Neural crest cell (in vitro differentiated cells): ENCODE measurements at places on chromosomes 11 and 22.

- no peak for DNase-seq
Observed at GRCh38 chr22:23061471-23062280, 8.6 kb upstream of the GNAZ start.

- no peak for DNase-seq
Observed at GRCh38 chr11:95076416-95076815, 9.7 kb downstream of the SRSF8 start.

DNA sequence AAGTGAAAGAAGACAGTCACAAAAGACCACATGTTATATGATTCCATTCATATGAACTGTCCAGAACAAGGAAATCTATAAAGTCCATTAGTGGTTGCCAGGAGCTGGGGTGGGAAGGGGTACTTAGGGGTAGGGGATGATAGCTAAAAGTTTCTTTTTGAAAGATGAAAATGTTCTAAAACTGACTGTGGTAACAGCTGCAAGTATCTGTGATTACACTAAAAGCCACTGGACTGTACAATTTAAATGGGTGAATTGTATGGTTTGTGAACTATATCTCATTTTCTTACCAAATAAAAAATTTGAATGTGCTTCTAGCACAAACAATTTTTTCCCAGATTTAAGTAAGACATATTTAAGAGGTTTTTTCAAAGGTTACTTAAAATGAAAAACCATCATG, 22.1 kb downstream of the CHKA start:
- no peak for DNase-seq

DNA sequence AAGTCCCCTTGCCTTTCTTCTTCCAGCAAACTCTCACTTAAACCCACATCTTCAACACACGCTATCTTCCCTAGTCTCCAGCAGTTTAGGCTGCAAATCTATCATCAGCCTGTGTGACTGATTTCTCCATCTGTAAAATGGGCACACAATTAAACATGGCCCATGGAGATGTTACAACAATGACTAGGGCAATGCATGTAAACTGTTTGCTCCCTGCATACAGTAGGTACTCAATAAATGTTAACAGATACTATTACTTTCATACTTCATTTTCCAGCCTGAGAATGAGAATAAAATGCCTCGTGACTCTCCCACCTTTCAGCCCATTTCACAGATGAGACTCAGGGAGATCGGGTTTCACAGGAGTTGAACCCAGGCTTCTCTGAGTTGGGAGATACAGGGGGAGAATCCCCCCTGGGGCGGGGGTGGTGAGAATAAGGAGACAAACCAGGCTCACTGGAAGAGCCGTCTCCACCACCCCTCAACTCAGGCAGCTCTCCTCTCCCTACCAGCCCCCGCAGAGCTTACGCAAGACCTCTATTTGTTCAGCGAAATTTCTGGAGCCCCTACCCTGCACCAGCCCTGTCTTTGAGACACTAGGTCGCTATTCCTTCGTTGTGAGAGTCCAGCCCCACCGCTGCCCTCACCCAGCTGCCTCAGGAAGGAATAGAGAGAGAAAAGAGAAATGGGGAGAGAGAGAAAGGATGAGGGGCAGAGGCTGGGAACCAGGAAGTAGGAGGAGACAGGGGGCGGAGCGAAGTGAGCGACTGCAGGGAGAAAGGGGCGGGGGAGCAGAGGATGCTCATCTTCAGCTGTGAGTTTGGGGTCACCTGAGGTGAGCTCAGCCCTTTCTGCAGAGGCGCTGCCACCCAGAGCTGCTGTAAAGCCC, 42.1 kb upstream of the KLHL35 start:
- DNase-seq, result peak; percentile 53

DNA sequence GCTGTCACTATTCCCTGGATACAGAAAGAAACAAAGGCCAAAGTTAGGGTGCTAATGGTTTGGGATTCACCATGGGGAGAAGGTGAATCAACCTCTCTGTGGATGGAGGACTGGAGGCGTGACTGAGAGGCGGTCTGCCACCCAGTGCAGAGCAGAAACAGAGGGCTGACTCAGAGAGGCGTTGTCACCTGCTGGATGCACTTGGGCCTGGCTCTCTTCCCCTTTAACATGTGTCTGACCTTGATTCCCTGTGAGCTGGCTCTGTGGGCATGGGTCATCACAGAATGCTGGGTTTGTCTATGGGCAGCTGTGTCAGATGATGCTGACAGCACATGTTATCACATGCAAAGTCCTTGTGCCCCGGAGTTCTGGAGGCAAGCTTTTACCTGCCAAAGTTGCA, 75.9 kb downstream of the LDLRAD3 start:
- no peak for DNase-seq

GRCh38 chr11:77806993-77807392, 13.5 kb downstream of the RSF1 start:
- DNase-seq, result no peak

DNA sequence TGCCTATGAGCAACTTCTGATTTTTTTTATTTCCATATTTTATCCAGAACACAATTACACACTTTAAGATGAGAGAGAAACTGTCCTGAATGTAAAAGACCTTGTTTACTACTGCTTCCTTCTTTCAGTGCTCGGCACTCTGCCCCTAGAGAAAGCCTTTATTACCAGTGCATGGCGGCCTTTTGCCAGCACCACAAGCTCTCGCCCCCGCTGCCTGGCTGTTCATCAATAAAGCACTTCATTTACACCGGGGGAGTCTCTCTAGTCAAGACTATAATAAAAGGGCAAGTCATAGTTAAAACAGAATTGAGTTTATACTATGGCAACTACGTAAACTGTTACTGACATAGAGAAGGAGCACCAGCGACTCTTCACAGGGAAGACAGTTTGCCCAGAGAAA, 259.5 kb downstream of the CADM1 start:
- DNase-seq, result no peak

GRCh38 chr11:121163658-121164308, 62.7 kb downstream of the TECTA start:
- no peak for DNase-seq

- DNase-seq, result no peak
Observed at GRCh38 chr11:20458905-20459632, 71.6 kb downstream of the PRMT3 start.

- DNase-seq, result no peak
Observed at GRCh38 chr11:124897674-124898262, at the start of gene ROBO4. Gene ROBO4 (minus strand): TSS chr11:124897865. CDS start chr11:124897795, 70 bp downstream.

DNA sequence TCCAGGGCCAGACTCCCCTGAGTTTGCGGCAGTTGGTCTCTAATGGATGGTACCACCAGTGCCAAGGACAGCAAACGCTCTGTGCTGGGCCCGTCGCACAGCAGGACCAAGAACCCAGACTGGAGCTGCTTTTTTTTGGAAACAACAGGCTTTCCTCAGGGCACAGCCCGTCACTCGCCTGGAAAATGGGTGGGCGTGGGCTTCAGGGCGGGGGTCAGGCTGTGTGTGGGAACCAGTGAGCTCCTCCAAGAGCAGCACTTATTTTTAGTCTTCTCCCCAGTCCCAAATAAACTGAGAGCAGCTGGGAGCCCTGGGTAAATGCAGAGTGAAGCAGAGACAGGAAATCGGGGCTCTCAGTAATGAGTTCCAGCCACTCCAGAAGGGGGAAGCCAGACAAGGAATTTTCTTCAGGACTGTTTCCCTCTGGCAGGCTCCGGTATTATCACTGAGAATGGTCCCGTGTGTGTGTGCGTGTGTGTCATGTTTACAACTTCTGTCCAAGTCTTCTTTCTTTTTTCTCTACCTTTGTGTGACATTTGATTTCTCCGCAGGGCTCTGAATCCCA, 63.0 kb downstream of the PPFIBP2 start:
- no peak for DNase-seq

DNA sequence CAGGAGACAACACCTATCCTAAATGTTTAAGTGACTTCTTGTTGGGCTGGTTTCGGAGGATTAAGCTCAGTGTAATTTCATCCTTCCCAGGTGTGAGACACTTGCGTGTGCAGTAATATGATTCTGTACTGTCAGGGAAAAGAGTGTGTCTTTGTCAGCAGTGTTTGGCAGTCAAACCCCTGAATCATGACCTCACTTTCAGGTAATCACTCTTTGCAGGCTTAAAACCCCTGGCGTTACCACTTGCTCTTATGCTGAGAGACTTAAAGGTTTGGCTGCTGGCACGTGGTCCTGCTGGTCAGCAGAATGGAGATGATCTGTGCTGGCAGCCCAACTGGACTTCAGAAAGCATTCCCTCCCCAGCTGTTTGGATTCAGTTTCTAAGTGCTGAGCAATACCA, 56.1 kb downstream of the APIP start:
- no peak for DNase-seq

- no peak for DNase-seq
Observed at GRCh38 chr22:49137206-49137840, 690.4 kb downstream of the BRD1 start.

DNA sequence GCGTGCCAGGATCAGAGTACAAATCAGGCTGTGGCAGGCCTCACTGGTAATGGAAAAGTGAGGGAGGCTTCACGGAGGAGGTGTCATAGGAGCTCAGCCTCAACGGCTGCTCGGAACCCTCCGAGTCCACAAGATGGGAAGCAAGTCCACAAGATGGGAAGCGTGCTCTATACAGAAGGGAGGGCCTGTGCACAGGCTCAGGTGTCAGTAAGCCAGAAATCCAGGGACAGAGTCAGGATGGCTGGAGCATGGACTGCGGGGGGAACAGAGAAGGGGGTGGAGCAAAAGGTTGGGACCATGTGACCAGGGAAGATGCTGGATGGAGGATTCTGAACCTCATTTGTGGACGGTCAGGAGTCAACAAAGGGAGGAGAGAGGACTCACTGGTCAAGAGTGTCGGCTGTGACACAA, 3.4 kb upstream of the DPP3 start:
- DNase-seq, result no peak

- peak; percentile 29 for DNase-seq
Observed at GRCh38 chr22:48489551-48490499, 1337.8 kb downstream of the BRD1 start.

DNA sequence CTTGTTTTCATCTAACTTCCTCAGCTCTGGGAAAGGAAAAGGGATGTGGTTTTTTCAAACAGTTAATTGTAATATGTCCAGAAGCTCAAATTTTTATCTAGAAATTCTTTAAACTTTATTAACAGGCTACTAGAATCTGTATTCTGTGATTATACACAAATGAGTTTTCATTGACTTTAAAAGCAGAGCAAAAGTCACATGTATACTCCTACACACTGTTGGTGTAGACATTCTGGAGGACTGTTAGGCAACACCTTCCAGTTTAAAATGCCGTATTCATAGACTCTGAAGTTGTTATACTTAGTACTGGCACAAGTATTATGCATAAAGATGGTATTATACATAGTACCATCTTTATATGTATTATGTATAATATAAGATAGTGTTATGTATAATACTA, 64.9 kb downstream of the SPECC1L start:
- DNase-seq, result no peak

GRCh38 chr11:134449713-134450112, 37.7 kb upstream of the B3GAT1 start:
- DNase-seq, result no peak

DNA sequence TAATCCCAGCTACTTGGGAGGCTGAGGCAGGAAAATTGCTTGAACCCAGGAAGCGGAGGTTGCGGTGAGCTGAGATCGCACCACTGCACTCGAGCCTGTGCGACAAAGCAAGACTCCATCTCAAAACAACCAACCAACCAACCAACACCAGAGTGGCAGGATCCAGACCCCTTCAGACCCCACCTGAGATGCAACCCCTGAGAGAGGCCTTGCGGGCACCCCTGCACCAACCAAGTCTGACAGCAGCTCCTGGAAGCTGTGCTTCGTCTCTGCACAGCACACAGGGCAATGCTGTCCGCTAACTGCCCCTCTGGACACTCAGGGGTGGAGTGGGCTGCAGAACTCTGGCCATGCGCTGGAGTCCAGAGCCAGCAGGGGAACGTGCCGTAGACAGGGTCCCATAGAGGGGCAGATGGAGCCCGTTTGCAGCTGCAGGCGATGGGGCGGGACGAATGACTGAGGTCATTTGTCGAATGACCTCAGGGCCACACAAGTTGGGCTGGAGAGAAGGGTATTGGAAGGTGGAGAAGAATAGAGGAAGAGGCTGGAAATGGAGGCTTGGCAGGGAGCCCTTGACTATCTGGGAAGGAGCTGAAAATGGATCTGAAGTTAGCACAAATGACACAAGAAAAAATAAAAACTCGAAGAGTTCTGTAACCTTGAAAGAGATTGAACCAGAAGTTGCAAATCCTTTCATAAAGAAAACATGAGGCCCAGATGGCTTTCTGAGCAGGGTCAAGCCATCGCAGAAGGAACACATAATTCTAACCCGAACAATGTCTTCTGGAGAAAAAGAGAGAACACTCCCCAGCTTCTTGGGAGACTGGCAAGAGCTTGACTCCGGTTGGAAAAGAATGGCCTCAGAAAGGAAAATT, 199.7 kb downstream of the CTTN start:
- no peak for DNase-seq

DNA sequence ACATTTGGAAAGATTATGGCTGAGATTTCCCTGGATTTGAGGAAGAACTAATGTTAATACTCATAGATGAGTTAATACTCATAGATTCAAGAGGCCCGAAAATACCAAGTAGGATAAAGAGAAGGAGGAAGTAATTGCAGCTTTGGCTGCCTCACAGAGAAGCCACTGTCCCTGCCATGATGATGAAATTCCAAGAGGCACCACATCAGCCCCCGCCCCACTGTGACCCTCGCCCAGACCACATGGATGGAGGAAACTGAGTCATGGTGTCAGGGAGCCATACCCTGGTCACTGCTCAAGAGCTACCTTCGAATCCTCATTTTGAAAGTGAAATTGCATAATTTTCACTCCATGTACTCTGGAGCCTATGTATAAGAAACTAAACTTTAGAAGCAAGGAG, 92.9 kb upstream of the SLC22A12 start:
- no peak for DNase-seq

GRCh38 chr11:8340296-8340695, 76.6 kb upstream of the LMO1 start:
- DNase-seq, result no peak

DNA sequence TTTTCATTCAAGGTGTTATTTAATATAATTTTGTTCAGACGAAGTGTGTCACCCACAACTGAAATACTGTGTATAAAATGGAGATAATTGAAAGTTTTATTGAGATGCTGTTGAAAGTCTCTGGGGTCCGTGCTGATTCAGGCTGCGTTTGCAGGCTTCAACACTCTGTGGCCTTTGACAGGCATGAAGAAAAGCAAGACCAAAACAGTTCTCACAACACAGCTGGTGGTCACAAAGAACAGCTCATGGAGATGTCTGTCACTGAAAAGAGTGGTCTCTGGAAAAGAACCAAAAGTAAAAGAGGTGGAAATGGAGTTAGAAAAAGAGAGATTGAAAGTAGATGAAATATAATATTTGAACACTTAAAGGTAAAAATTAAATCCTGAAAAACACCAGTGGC, 9.8 kb upstream of the MPPED2 start:
- no peak for DNase-seq

DNA sequence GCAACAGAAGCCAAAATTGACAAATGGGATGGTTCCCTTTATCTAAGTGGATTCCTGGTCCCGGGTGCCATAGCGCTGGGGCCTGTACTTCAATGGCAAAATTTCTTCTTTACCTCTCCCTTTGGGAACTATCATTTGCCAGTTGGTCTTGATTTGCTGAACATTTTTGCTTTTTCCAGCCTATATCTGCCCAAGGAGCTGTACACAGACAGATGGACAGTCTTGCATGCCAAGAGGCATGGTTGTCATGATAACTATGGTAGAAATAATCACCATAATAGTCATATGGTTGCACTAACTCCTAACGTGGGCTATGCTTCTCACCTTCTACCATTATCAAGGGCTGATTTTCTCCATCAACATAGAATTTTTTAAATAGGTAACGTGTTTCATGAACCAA, 1030.9 kb downstream of the OPCML start:
- DNase-seq, result no peak

- no peak for DNase-seq
Observed at GRCh38 chr11:73951797-73952196, 971 bp downstream of the DNAJB13 start.
